ENCODE measurements at places on chromosomes 6 and 20.

DNA sequence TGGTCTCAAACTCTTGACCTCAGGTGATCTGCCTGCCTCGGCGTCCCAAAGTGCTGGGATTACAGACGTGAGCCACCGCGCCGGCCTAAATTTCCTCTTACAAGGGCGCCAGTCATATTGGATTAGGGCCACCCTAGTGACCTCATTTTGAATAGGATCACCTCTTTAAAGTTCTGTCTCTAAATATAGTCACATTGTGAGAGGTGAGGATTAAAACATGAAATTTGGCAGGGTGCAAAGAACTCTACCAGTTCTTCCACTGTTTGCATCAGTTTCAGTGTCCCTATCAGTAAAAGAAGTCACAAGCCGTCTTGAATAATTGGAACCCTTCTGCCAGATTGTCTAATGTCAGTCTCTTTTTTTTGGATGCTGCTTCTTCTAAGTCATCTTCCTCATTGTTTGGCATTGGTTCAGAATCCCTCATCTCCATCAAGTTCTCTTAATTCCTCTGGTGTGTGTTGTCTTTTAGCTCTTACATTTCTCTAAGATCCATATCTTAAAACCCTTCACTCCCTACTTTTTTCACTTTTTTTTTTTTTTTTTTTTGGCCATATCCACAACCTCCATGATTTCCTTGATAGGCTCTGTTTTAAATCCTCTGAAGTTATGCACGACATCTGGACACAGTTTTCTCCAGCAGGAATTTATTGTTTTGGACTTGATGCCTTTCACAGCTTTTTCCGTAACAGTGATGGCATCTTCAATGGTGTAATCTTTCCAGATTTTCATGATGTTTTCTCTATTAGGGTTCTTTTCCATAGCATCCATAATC lies 56.8 kb downstream of the NCOA3 start:
- no peak for DNase-seq

GRCh38 chr6:112291161-112291762 lies 36.9 kb upstream of the LAMA4 start:
- no peak for DNase-seq

GRCh38 chr6:3536901-3537300 lies 80.1 kb upstream of the SLC22A23 start:
- DNase-seq = no peak

GRCh38 chr6:25042036-25042521 lies 106.3 kb upstream of the RIPOR2 start:
- DNase-seq = no peak

DNA sequence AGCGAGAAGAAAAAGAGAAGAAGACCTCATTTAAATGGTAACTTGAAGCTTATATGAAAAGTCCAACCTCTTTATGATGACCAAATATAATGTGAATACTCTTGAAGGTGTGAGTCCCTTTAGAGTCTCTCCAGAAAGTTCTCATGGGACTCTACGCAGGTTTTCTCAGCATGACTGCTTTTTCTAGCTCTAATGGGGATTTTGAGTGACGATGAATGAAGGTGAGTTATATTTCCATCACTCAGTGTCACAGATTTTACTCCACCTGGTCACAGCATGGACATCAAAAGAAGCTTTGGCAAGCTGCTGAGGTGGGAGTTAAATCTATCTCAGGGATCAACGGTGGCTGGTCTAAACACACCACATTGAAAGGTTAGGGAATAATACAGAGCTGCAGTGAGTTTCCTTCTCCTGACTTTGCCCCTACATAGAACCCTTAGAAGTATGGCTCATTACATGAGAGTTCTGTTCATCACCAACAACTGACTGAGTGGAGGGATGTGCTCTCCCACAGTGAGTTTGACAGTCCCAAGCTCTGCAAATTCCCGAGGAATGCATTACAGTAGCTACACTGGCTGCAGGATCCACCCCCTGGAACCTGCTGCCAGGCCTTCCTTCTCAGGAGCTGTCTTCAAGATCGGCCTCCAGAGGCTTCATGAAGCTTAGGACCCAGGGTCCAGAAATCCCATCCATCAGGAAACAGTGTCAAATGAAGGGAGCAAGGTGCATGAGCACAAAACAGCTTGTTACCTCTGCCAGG lies 126.8 kb downstream of the FOXC1 start:
- DNase-seq = no peak

- DNase-seq = no peak
Observed at GRCh38 chr6:15792842-15793241, 130.0 kb upstream of the DTNBP1 start.

GRCh38 chr20:40991181-40991889 lies 37.3 kb upstream of the TOP1 start:
- DNase-seq = no peak

GRCh38 chr6:101400326-101401135 lies 7.0 kb downstream of the GRIK2 start:
- DNase-seq = no peak

DNA sequence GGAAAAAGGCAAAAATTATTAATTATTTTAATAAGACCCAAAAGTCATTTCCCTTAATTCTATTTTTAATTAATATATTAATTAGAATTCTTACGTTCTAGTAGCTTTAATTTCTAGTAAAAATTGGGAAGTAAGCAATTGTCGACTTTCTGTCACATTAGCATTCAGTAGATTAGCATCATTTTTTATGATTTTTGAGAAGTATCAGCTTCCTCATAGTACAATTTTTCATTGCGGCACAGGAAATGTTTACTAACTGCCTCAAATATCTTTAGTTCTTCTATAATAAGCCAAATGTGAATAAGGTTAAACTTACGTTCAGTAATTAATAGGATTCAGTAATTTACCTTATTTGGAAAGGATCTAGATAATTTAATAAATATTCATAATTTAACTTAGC lies 687.4 kb downstream of the EPM2A start:
- no peak for DNase-seq

DNA sequence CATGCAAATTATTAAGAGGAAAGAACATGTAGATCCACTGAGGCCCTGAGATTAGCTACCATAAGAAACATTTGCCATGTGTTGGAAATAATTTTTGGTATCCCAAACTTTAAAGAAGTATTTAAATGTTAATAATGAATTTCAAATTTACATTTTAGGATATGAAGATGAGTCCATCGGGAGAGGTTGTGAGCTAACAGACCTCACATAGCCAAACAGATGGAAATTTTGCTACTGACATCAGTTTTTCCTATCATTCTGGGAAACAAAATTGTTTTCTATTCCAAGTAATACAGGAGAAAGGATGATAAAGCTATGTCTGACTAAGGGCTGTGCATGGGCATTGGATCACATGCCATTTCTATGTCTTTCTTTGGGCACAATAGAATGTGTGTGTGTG lies 809.6 kb downstream of the TENT5A start:
- DNase-seq = no peak

DNA sequence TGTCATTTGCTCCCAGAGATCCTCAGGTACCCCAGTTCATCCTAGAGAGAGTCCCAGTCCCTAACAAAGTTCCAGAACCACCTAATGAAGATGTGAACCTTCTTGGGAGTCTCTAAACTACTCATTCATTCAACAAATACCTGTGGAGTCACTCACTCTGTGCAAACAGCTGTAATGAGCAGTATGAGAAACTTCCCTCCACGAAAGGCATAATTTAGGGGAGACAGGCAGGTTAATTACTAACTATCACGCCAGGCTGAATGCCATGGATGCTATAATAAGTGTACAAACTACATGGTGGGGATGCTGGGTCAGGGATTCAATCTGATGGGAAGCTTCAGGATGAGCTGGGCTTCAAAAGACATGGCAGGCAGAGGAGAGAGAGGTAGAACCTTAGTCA lies 70.1 kb upstream of the AFDN start:
- no peak for DNase-seq

GRCh38 chr6:35043381-35044130 lies 97.6 kb downstream of the TCP11 start:
- DNase-seq = no peak

DNA sequence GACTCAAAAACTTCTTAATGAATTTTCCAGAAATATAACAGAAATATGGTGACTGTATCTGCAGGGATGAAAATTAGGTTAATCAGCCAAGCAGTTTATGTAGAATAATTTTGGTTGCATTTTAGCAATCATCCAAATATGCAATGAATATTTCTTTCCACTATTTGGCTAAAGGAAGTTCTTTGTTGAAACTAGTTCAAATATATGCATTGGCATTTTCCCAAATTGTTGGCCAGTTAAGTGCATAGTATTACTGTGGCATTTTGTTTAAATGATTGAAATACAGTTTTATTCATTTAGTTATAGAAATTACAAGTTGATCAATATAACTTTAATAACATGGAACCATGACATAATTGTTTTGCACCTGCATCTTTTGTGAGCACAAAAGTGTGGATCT lies 115.5 kb downstream of the DOK5 start:
- no peak for DNase-seq

DNA sequence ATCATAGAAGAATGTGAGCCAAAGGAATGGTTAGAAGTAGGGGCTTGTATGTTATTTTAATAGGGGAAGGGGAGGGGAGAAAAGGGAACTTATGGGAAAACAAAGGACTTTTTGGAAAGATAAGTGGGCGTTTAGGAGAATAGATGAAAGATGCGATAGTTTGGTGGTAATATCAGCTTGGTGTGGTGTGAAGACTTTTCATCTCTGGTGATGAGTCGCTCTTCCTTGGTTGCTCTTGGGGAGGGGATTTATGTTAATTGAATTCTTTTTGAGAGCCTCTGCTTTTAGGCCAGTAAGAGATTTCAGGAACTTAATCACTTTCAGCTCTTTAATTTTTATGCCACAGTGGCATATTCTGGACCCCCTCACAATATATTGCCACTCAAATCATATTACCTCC lies 10.8 kb downstream of the HECA start:
- no peak for DNase-seq

- no peak for DNase-seq
Observed at GRCh38 chr6:168726312-168726856, 285.4 kb downstream of the SMOC2 start.

- no peak for DNase-seq
Observed at GRCh38 chr6:29792123-29793035, 35.2 kb upstream of the HLA-G start.

GRCh38 chr20:49496553-49497397 lies 14.3 kb upstream of the KCNB1 start:
- no peak for DNase-seq

GRCh38 chr6:84033523-84034451 lies at the start of gene MRAP2:
TSS of gene MRAP2 (plus strand) at chr6:84033772. CDS start at chr6:84055319, 21,547 bp downstream.
- no peak for DNase-seq

- DNase-seq = no peak
Observed at GRCh38 chr6:28825732-28826293, 98.0 kb downstream of the TRIM27 start.

DNA sequence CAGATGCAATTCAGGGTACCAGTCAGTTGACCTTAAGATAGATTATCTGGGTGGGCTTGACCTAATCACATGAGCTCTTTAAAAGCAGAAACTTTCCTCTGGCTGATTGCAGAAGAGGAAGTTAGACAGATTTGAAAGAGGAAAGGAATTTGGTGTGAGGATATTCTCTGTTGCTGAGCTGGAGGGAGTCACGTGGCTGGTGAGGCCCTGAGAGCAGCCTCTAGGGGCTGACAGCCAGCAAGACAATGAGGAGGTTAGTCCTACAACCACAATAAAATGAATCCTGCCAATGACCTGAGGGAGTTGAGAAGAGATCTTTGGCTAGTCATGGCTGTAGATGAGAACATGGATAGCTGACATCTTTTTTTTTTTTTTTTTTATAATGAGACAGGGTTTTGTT lies 87.0 kb upstream of the B3GAT2 start:
- DNase-seq = no peak

DNA sequence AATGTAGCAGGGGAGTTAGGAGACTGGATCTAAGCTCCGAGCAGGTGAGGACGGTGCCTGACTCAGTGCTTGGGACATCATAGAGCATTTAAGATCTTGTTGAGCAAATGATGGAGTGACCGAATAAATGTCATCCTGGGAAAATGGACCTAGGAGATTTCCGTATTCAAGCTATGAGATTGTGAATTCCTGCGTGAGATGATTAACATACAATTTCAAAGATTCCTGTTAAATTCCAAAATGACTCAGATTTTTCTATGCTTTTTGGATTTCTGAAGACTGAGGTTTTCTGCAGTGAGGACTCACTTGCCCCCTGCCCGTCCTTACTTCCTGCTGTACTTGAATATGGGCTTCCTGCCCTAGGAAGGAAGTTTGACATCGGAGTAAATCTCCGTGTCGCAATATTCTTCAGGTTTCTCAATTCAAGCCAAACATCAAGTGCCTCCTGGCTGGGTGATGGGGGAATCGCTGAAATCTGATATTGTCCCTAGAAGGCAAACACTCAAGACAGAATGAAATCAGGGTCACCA lies 5.2 kb downstream of the SYTL3 start:
- no peak for DNase-seq

GRCh38 chr6:582370-582769 lies 74.5 kb downstream of the HUS1B start:
- no peak for DNase-seq

DNA sequence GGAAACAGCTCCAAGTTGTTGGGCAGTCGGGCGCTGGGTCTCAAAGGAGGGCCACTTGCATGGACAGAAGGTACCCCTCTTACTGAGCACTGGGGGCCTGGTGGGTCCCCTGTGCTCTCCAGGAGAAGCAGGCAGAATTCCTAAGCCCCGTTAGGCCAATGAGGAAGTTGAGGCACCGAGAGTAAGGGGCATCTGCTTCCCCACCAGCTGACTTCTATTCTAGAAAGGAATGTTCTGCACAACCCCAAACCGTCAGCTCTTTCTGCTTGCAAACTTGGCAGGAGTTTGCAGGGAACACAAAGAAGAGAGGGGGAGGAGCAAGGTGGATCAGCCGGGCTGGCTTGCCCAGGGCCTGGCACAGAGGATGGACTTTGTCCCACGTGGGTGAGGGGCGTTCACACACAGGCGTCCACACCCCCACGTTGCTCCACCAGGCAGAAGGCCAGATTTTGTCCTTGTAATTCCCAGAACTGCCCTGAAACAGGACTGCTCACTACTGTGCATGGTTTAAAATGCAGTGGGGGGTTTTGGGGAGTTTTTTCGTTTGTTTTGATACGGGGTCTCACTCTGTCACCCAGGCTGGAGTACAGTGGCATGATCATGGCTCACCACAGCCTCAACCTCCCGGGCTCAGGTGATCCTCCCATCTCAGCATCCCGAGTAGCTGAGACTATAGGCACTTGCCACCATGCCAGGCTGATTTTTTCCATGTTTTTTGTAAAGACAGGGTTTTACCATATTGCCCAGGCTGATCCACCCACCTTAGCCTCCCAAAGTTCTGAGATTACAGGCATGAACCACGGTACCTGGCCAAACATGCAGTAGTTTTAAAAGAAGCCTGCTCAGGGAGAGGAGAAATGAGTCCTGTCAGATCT lies 93.3 kb downstream of the SNX5 start:
- DNase-seq = no peak

DNA sequence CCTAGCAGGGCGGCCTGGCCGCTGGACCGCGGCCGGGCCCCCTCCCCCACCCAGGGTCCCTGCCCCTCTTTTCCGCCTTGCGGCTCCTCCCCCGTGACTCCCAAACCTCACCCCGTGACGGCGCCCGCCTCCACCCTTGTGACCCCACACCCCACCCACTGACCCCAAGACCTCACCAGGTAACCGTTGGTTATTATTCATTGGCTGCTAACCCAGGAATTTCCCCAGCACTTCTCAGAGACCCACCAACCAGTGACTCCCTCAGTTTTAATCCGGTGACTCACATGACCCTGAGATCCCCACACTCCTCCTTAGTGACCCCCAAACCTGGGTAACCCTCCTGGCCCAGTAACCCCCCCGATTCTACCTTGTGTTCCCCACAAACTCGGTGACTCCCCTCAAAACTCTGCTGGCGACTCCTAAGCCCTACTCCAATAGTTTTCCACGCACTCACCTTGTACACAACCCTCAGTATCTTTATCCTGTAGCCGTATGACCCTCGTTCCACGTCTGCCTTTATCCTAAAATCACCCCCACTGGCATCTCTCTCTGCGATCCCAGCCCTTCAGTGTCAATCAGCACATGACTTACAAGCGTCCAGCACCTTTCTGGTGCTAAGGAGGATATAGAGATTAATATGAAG lies 534 bp downstream of the ZNF76 start:
- no peak for DNase-seq

Measured in HS-27A (cell line).